ENCODE measurements at places on chromosomes 1 and 21.

- no peak for DNase-seq
Observed at GRCh38 chr1:89089962-89090361, 25.0 kb upstream of the GBP1 start.

DNA sequence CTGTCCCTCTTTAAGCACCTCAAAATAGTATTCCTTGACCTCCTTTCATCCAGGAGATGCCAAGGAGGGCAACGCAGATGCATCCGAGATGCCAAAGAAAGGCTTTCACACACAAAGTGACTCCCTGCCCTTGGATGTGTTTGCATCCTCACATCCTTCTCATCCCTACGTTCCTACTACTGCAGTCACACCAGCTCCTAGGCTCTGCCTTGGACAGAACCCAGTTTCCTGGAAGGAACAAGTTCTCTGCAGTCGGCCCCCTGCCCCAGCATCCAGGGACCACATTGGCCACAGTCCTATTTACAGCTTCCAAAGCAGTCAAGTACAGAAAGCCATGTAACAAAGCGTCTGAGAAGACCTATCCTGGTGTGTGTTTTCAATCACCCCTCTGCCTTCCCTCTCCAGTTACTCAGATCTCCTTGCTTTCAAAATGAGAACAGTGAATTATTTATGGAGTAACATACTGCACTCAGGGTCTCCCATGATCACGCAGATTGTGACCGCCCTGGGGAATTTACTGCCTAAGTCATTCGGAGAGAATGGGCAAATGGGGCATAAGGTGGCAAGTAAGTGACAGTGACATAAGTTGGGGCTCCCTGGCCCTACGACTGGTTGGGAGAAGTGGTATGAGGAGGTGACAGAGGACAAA lies 21.8 kb upstream of the SRP9 start:
- DNase-seq, result no peak

DNA sequence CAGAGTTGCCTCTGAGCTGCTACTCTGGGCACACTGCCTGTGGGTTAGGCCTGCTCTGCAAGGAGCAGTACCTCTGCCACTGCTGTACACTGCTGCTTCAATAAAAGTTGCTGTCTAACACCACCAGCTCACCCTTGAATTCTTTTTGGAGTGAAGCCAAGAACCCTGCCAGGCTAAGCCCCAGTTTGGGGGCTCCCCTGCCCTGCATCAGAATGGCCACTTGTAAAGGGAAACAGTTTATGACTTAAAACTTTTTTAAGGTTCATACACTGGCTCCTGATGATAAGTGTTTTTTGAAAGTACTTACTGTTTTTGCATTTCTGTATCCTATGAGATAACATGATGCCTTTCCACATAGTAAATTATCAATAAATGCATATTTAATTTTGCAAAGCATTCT lies 310.0 kb downstream of the LMO4 start:
- DNase-seq, result no peak

DNA sequence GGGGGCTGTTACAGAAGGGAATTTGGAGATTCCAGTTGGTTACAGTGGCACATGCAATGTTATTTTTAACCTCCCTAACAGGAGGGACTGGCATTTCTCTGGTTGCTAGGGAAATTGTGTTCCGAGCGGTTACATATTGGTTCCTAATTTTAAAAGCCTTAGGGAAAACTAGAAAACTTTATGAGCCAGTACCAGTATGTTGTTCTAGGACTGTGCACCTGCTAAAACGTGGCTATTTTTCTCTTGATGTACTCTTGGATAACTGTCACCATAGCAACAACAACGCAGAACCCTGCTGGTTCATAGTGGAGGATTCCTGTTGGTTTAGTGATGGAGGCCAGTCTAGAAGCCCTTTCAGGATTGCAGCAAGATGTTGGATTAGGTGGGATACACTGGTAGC lies 68.9 kb upstream of the PGBD5 start:
- DNase-seq, result no peak

DNA sequence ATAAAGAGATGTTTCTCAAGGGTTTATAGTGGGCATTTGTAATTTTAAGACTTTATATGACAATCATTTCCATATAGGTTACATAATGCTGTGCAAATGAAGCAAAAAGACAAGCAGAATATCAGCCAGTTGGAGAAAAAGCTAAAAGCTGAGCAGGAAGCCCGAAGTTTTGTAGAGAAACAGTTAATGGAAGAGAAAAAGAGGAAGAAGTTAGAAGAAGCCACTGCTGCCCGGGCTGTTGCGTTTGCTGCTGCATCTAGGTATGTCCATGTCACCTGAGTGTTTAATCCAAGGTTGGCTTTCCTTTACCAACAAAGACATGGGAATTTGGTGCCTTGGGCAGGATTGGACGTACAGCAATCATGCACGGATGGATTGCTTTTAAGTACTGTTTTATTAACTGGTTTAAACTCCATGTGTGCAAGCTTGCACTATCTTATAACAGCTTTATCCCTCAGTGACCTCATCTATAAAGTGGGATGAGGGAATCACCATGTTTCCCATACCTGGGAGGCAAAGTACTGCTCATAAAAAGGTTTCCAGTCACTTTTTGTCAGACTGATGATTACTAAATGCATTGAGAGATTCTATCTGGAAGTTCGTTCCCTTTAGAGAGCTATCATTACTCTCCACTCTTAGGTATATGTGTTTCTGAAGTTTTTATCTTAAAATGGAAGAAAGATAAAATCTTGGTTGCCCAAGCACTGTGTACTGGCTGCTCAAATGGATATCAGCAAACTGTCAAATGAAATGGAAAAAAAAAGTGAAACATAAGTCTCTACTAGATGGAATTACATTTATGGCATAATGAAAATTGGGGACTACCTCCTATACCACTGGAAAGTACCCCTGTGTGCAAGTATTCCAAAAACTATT lies 55.1 kb downstream of the MACO1 start:
- DNase-seq, result no peak

DNA sequence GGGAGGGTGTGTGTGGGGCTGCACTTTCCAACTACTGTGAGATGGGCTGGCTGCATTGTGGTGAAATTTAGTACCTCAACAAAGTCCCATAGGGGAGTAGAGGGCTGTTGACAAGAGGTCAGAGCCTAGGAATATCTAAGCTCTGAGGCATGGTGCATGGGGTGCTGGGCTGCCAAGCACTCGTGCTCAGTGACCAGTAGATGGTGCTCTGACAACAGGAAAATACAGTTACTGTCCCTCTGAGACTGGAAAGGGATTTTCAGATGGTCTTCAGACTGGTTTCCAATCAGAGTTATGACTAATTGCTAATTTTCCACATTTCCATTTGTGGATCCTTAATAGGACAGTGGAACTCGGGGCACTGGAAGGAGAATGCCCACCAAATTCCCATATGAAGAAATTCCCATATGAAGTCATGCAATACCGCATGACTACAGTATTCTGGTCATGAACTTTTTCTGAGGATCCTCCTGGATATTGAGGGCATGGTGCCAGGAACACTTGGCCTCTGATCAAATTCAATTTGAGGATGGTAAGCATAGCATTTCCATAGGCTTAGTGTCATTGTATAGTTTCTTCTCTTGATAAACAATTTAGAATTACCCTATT lies 4.1 kb upstream of the CACNA1E start:
- peak; percentile 58 for DNase-seq

DNA sequence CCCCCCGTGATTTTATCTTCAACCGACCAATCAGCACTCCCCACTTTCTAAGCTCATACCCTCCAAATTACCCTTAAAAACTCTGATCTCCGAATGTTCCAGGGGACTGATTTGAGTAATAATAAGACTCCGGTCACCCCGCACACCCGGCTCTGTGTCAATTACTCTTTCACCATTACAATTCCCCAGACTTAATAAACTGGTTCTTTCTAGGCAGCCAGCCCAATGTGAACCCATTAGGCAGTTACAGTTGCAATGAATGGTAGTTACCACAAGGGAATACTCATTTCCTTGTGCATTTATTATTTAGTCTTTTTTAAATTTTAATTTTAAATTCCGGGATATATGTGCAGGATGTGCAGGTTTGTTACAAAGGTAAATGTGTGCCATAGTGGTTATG lies 177.9 kb downstream of the HFM1 start:
- no peak for DNase-seq

GRCh38 chr21:40635391-40635790 lies 211.6 kb downstream of the DSCAM start:
- DNase-seq, result no peak

- DNase-seq, result no peak
Observed at GRCh38 chr1:228984646-228985631, 249.7 kb downstream of the RHOU start.

DNA sequence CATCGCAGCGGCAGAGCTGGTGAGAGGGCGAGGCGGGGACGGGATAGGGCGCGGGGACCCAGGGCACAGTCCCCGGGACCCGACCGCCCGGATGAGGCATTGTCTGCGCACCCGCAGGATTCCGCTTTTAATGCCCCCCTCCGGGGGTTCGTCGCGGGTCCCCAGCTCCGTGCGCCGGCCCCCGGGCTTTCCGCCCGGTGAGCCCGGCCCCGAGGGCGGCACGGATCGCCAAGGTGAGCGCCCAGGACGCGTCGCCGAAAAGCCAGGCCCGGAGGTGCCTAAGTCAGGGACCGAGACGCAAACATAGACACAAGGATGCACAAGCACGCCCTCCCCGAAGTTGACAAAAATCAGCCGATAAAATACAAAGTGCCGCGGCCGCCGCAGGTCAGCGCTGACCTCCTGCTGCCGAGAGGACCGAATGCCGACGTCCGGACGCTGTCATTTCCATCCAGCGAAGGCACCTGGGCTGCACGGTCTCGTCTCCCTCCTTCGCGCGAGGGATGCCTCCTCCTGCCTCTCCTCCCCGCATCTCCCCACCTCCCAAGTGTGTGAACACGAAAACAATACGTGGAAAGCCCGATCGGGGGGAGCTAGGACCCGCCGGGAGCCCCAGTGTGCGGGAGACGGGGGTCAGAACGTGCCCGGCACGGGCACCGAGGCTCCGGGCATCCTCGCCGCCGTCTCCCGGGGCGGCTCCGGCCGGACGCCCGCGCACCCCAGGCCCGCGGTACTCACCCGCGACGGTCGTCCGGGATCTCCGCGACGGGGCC lies 101.1 kb upstream of the SOD1 start:
- DNase-seq, result no peak

GRCh38 chr1:4673494-4673893 lies 19.1 kb downstream of the AJAP1 start:
- no peak for DNase-seq

- no peak for DNase-seq
Observed at GRCh38 chr1:9500756-9501754, 38.2 kb upstream of the SLC25A33 start.

DNA sequence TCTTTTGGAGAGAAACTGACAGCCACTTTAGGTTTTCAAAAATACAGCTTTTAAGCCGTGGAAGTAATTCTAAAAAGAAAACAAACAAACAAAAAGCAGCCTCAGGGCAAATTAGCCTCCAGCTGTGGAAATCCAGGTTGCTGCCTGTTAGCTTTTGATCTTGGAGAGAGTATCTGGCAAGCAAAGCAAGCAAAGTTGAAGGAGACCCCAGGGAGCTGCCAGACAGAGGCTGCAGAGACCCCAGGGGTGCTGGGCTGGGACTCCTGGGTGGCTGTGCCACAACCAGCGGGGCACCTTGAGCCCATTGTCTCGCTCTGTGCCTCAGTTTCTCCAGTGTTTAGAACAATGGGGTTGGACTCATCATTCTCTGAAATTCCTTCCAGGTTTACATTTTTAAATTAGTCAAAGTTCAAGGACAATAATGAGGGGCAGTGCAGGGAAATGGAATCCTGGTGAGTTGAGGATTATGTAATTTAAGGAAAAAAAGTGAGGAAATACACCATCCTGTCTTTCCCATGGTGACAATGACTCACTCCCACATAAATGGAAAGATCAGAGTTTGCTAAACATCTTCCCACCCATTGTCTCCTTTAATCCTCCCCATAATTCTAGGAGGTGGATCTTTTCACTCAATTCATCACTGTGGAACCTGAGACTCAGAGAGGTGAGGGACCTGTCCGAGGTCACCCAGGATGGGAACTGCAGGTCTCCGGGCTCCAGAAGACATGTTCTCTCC lies 480.5 kb downstream of the MATN1 start:
- DNase-seq, result no peak

- DNase-seq, result no peak
Observed at GRCh38 chr1:231927431-231927830, 300.8 kb downstream of the DISC1 start.

DNA sequence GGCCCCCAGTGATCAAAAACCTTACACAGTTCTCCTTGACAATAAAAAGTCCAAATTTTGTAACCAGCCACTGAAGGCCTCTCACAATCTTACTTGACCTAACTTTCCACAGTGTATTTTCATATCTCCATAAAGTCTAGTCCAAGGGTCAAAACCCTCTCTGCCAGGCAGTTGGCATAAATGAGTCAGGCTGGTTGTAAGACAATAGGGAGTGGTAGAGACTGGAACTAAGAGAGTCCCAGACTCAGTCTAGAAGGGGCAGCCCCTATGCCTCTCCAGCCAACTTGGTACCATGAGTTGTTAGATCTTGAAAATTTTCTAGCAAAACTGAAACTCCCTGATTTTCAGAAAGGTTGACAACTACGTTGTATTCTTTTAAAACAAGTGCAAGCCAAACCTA lies 21.0 kb downstream of the KIF21B start:
- no peak for DNase-seq

- no peak for DNase-seq
Observed at GRCh38 chr1:99551812-99552614, 93.9 kb upstream of the PALMD start.

DNA sequence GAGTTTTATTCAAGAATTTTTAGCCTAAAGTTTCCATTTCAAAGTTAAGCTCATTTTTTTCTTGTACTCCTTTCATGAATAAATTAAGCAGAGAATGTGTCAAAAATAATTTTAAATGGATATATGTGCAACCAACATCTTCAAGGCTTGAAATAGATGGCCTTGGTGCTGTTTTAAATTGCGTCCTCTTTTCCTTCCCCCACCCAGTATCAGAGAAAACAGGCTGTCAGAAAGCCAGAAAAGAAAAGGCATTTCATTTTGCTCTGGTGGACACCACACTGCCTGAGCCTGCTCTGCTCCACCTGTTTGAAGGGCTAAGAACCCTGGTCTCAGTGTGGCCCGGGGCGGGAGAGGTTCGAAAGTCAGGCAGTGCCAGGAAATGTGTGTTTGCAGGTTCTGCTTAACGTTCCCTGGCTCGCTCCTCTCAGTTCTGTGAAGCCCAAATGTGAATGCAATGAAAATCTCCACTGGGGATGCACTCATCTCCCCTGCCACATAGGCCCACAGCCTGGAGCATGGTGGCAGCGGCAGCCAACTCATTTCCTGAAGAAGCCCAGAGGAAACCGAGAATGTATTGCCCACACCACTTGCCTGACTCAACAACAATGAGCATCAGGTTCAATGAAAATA lies 134.4 kb downstream of the SDCCAG8 start:
- DNase-seq, result no peak

- DNase-seq, result no peak
Observed at GRCh38 chr1:173666646-173667045, 3.0 kb downstream of the ANKRD45 start.

GRCh38 chr1:58773406-58773840 lies 10.4 kb downstream of the JUN start:
- no peak for DNase-seq

GRCh38 chr21:28872218-28872617 lies 120.5 kb downstream of the LTN1 start:
- DNase-seq, result no peak

DNA sequence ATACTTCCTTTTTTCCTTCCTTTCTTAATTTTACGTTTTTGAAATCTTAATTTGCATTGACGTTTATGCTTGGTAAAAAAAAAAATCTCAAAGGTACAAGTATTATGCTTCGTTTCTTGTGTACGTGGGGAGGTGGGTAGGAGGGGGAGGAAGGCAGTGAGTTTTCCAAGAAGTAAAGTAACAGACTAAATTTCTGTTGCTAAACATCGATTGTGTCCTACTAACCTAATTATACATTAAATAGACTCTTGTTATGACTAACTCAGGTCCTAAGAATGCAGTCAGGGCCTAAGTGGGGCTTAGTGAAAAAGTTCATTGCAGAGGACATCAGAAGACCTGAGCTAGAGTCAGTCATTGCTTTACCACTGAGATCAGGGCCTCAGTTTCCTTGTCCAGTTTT lies 17.5 kb downstream of the NEK7 start:
- no peak for DNase-seq
